IPS DF 19.7 (cell line): ENCODE measurements at places on chromosomes 6 and 20.

GRCh38 chr6:137811916-137812553, 55.0 kb upstream of the TNFAIP3 start:
- no peak for DNase-seq

DNA sequence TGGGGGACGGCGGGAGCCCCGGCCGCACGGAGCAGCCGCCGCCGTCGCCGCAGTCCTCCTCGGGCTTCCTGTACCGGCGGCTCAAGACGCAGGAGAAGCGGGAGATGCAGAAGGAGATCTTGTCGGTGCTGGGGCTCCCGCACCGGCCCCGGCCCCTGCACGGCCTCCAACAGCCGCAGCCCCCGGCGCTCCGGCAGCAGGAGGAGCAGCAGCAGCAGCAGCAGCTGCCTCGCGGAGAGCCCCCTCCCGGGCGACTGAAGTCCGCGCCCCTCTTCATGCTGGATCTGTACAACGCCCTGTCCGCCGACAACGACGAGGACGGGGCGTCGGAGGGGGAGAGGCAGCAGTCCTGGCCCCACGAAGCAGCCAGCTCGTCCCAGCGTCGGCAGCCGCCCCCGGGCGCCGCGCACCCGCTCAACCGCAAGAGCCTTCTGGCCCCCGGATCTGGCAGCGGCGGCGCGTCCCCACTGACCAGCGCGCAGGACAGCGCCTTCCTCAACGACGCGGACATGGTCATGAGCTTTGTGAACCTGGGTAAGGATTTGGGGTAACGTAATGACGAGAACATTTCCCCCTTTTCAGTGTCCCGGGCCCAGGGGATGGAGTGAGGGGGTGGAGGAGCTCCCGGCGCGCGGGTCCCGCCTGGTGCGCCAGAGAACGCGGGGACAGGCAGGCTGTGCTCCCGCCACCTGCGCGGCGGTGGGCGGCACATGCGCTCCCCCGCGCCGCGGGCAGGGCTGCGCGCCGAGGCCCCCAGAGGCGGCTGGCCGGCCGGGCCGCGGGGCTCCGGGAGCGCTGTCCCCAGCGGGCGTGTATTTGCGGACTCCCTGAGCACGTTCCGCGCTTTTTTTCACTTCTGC, 1.4 kb downstream of the BMP6 start:
- no peak for DNase-seq

DNA sequence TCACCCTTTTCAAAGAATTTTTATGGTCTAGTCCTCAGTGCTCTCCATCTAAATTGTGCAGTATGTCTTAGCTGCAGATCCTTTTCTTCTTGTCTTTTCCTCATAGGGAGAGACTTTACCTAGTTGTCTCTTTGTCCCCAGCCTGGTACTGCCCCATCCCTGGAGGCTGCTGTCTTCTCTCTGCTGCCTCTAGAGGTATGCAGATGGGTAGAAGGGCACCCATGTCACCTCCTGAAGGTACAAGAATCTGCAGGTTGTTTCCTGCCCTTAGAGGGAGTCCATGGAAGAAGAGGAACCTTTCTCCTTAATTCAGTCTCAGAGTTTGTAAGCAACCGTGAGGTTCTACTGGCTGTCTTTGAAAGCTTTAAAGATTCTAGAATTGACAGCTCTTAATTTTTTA, 39.1 kb downstream of the MCM8 start:
- no peak for DNase-seq

DNA sequence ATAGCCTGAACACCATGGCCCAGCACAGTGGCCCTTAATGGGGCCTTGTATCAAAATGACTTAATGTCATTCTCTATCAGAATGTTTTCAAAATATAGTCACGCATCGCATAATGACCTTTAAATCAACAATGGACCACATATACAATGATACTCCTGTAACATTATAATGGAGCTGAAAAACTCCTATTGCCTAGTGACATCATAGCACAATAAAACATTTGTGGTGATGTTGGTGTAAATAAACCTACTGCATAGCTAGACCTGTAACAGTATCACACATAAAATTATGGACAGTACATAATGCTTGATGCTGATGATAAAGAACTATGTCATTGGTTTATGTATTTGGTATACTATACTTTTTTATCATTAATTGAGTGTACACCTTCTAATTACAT, 9.3 kb downstream of the ELOVL5 start:
- DNase-seq: no peak

GRCh38 chr6:139642346-139642745, 267.9 kb upstream of the CITED2 start:
- no peak for DNase-seq

GRCh38 chr6:3270258-3270657, 11.5 kb downstream of the PSMG4 start:
- no peak for DNase-seq

DNA sequence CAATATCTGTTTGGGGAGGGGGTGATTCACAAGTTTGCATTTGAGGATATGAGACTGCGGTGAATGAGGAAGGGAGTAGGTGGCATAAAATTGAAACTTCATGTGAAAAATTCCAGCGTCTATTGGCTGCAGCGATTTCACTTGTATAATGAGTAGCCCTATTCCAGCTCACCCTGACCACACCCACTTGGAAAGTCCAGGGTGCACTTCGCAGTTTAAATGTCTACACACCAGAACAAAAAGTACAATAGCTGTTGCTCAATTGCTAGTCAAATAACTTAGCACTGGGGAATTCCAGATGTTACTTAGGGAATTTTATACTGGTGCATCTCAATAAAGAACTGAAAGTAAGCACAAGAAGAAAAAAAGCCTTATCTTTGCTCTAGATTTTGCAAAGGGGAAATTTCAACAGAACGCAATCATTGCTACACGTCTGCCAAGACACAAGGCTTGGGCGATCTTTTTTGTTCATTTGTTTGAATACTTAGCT, 6.3 kb downstream of the TNFAIP3 start:
- DNase-seq: no peak

GRCh38 chr6:30075094-30075789, at the start of gene RNF39:
Gene RNF39, minus strand, starts transcription at chr6:30075769. Its CDS starts 184 bp downstream, at chr6:30075585.
- DNase-seq: no peak

DNA sequence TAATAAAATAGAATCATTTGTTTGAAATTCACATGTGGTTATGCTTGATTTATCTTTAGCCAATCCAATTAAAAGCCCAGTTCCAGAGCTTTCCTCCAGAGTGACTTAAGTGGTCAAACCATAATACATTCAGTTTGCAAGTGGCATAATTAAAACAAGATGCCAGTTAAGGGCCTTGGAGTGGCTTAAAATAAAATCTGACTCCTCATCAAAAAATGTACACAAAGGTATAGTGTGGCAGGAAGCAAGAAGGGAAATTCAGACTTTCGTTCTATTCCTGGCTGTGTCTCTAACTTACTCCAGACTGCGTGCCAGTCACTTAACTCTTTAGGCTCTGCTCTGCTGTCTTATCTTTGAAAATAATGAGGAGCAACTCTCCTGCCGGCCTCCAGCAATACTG, 251.3 kb upstream of the PRND start:
- DNase-seq: no peak

GRCh38 chr20:63295846-63296245, 2.9 kb downstream of the COL20A1 start:
- DNase-seq: no peak

DNA sequence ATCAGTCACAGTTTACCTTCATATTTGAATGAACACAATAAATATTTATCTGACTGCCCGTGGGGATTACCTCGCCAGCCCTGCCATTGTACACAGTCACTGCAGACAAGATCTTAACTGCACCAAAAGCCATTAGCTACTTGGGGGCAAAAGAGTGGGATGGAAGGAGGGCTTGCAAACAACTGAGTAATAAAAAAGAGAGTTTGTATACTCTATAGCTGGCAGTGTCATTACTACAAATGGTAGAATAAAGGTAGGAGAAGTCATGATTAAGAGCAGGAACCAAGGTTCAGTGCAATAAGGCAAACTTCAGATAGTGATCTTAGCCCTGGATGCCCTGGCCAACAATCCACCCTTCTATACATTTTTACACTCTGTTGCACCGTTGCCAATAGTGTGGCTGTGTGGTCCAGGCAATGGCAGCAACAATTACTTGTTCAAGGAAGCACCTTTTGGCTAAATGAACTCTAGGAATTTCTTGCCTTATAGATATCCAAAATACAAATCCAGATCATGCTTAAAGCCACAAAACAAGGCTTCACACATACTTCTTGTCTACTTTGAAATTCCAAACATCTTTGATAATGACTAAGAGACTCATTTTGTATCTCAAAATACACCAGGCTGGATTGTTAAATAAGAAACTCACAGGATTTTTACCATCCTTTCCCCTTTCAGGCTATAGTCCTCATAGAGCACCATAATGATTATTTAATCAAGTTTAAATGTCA, 955.4 kb upstream of the ADGRB3 start:
- DNase-seq: no peak

- DNase-seq: no peak
Measured at GRCh38 chr6:31575335-31575901, at the start of gene TNF. Gene TNF, plus strand, starts transcription at chr6:31575565. Its CDS starts 177 bp downstream, at chr6:31575742.

DNA sequence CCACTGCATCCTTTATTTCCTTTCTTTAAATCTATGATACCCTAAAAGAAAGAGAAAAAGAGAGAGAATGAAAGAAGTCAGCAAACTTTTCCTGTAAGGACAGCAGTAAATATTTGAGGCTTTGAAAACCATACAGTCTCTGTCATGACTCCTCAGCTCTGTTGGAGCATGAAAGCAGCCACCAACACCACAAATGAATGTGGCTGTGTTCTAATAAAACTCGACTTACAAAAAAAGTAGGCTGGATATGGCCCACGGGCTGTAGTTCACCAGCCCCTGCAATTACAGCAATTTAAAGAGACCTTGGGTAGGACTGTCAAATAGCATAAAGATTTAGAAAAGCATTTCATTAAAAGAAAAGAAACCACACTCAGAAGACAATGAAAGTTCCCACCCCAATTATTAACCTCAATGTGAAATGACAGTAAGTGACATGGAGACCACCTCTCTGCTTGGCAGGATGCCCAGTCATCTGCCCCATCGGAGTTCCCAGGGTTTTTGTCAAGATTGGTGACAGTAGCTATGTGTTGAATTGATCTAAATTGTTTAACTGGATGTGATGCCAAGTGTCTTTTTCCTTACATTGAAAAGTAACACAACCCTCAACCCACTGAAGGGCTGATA, 50.9 kb downstream of the TNFRSF21 start:
- DNase-seq: no peak
